PC-3 (cell line): ENCODE measurements at places on chromosomes 4 and X. TPM values are rescaled to one million over a fixed set of nuclear protein-coding genes. Genes with fewer than 3 reads are reported as not detected.
A peak's percentile ranks its signal among the peaks of the same experiment; 100 is the strongest.

Gene S100G
- not detected in 2 replicates for total RNA-seq

Gene MUC7
- total RNA-seq = 0.04 TPM in 1 of 2 replicates, not detected in the other

DNA sequence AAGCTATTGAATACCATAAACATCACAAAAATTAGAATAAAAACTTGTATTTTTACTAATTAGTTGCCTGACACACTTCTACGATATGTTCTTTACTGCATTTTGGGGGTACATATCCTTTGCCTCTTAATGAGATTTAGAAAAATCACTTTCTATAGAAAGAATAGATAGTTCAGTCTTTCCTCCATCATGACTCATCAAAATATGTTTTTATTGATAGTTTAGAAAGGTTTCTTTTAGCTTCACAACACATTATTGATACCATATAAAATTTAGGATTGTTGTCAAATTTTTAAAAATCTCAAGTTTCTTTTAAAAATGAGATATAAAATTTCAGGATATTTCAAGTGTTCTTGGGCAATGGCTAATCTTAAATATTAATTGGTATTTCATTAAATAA is 74.5 kb upstream of the NOCT start:
- DNase-seq = no peak
- H3K4me1 ChIP-seq = no peaks in the 10 kb centered on the region
- no peak overlapping the region for H3K4me3 ChIP-seq
- no peak overlapping the region for H3K27ac ChIP-seq
- H3K36me3 ChIP-seq = no peaks in the 10 kb centered on the region
- H3K27me3 ChIP-seq = no peaks in the 10 kb centered on the region

GRCh38 chrX:40318801-40319200 is 221.0 kb upstream of the BCOR start:
- no peak overlapping the region for H3K27ac ChIP-seq
- no peaks in the 10 kb centered on the region for H3K4me1 ChIP-seq
- no peak overlapping the region for H3K4me3 ChIP-seq
- no peaks in the 10 kb centered on the region for H3K36me3 ChIP-seq
- peaks cover 33% of the 10 kb centered on the region for H3K27me3 ChIP-seq
- DNase-seq = no peak

- H3K4me3 ChIP-seq = no peak overlapping the region
- H3K4me1 ChIP-seq = no peaks in the 10 kb centered on the region
- H3K27me3 ChIP-seq = no peaks in the 10 kb centered on the region
- DNase-seq = no peak
Observed at GRCh38 chr4:157459785-157460184, 239.3 kb downstream of the GRIA2 start.

GRCh38 chrX:131894995-131895394 is 128.1 kb upstream of the STK26 start:
- peak; percentile 80 for DNase-seq
- H3K36me3 ChIP-seq = no peaks in the 10 kb centered on the region
- no peak overlapping the region for H3K27ac ChIP-seq
- no peaks in the 10 kb centered on the region for H3K27me3 ChIP-seq
- no peak overlapping the region for H3K4me3 ChIP-seq
- H3K4me1 ChIP-seq = peaks cover 14% of the 10 kb centered on the region

GRCh38 chrX:114798907-114799306 is 215.0 kb downstream of the HTR2C start:
- no peaks in the 10 kb centered on the region for H3K27me3 ChIP-seq
- no peaks in the 10 kb centered on the region for H3K36me3 ChIP-seq
- peak; percentile 54 for DNase-seq
- H3K4me3 ChIP-seq = no peak overlapping the region
- no peaks in the 10 kb centered on the region; the same call in 1 of the 2 replicates for H3K4me1 ChIP-seq

DNA sequence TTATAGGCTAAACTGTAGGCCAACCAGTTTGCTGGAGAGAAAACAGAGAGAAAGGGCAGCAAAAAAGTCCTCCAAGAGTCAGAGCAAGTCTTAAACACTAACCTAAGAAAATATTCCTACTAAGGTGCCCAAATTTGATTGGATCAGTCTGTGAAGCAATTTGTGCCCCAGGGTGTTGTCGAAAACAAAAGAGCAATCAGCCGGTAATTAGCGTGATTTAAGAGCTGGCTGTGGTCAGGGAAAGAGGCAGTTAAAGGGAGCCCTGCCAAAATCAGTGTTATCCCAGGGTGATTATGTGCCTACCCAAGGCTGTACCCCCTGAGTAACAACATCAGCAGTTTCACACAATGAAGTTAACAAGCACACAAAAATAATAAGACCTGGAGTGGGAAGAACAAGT is 6.4 kb upstream of the BRWD3 start:
- H3K27ac ChIP-seq = no peak overlapping the region
- no peaks in the 10 kb centered on the region for H3K4me1 ChIP-seq
- no peak for DNase-seq

DNA sequence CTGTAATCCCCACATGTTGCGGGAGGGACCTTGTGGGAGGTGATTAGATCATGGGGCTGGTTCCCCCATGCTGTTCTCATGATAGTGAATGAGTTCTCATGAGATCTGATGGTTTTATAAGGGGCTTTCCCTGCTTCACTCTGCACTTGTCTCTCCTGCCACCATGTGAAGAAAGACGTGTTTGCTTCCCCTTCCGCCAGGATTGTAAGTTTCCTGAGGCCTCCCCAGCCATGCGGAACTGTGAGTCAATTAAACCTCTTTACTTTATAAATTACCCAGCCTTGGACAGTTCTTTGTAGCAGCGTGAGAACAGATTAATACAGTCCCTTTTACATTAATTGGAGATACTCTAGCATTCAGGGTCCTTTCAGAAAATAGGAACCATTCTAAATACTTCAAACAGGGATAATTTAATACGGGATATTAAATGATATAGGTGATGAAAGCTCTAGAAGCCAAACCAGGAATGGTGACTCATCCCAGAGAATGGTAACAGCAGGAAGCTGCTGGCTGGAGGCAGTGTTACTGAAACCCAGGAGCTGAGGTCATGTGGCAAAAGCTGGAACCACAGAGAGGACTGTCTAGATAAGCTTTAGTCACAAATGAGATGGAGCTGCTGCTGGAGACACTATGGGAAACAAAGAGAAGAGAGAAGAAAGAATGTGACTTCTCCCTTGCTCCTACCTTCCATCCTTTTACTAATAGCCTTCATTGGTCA is 57.3 kb downstream of the GSTCD start:
- no peak overlapping the region for H3K4me3 ChIP-seq
- H3K27me3 ChIP-seq = no peaks in the 10 kb centered on the region
- peak; percentile 85 for DNase-seq
- peaks cover 18% of the 10 kb centered on the region; the same call in 1 of the 2 replicates for H3K4me1 ChIP-seq

DNA sequence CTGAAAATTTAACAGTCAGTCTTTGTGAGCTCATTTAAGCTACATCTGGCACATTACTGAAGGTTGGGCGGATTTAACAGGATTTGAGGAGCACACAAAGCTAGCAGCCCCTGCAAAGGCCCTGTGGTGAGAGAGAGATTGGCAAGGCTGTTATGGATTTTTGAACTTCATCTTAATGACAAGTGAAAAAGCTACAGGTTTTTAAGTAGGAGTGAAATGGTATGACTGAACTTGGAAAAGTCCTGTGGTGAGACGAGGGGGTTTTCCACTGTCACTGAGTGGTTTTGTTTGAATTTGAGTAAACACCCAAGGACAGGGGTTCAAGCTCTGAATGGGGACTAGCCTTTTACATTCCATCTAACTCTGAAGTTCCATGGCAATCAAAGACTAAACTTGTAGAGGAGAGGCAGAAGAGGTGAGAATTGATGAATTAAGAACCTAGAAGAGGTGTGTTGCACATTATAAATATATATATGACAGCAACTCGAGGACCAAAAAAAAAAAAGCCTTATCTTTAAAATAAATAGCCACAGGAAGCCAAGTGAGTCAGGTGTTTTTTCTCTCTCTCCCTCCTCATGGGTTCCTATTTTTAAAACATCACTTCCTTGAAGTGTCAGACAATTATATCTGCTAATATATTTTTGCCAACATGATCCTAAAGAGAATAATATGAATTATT is 47.8 kb upstream of the CLNK start:
- no peak overlapping the region for H3K4me3 ChIP-seq
- H3K27ac ChIP-seq = no peak overlapping the region
- no peaks in the 10 kb centered on the region for H3K27me3 ChIP-seq
- no peak for DNase-seq

GRCh38 chr4:128333309-128334018 is 45.9 kb upstream of the PGRMC2 start:
- no peak overlapping the region for H3K4me3 ChIP-seq
- peaks cover 7% of the 10 kb centered on the region for H3K4me1 ChIP-seq
- DNase-seq = no peak
- H3K27me3 ChIP-seq = no peaks in the 10 kb centered on the region
- no peak overlapping the region for H3K27ac ChIP-seq

DNA sequence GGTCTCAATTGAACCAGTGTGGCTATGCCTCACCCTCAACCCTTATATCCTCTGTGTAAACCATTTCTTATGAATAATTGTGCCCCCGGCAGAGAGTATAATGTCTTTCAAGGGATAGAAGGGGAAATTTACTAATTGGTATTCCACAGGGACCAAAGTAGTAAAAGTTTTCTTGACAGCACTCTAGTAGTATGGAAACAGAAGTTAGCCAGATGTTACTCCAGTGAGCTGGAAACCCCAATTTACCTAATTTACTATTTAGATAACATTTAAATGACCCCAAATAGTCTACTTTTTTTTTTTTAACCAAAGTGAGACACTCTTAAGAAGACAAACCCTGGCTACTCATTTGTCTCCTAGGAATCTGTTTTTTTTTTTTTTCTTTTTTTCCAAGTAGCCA is 32.3 kb downstream of the DTHD1 start:
- H3K4me1 ChIP-seq = no peaks in the 10 kb centered on the region
- no peak for DNase-seq
- no peak overlapping the region for H3K4me3 ChIP-seq
